Common myeloid progenitor, CD34-positive (primary cell): ENCODE measurements at places on chromosomes 5 and 9.

DNA sequence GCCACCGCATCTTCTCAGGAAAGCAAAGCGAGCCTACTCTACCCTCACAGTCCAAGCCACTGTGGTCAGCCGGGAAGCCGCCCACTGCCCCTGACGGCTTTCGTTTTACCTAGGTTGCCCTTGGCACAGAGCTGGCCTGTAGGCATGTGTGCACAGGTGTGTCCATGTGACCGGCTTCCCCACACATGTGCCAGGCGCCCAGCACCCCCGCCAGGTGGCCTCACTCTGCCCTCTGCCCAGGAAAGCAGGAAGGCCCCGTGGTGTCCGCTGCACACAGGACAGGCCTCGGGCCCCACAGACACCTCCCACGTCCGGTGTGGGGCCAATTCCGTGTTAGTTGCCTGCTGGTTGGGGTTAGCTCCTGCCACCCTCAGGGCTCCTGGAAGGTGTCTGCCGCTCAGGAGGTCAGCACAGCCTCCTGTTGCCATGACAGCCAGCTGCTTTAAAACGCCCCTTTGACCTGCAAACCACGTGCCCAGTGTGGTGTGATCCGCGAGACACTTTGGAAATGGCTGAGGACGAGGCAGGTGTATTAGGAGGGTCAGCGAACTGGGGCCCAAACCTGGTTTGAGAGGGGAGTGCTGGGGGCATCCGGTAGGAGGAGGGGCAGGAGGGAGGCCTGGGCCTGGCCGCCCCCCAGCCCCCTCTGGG is 28.7 kb downstream of the TPPP start:
- H3K27ac ChIP-seq = no peak overlapping the region
- no peak overlapping the region for H3K4me3 ChIP-seq
- no peak for DNase-seq
- no peaks in the 10 kb centered on the region for H3K4me1 ChIP-seq
- no peaks in the 10 kb centered on the region for H3K27me3 ChIP-seq

GRCh38 chr9:81844131-81844567 is 84.1 kb upstream of the SPATA31D4 start:
- H3K36me3 ChIP-seq = no peaks in the 10 kb centered on the region
- DNase-seq = no peak
- no peak overlapping the region for H3K4me3 ChIP-seq
- H3K27ac ChIP-seq = no peak overlapping the region
- H3K27me3 ChIP-seq = no peaks in the 10 kb centered on the region

DNA sequence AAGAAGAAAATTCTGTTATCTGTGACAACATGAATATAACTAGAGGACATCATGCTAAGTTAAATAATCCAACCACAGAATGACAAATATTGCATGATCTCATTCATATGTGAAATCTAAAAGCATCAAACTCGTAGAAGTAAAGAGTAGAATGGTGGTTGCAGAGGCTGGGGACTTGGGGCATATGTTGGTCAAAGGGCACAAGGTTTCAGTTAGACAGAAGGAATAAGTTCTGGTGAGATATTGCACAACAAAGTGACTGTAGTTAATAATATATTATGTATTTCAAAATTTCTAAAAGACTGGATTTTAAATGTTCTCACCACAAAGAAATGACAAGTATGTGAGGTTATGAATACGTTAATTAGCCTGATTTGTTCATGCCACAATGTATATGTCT is 24.8 kb downstream of the GRIA1 start:
- H3K36me3 ChIP-seq = no peaks in the 10 kb centered on the region
- no peaks in the 10 kb centered on the region for H3K27me3 ChIP-seq
- no peaks in the 10 kb centered on the region for H3K4me1 ChIP-seq
- no peak for DNase-seq
- H3K27ac ChIP-seq = no peak overlapping the region
- no peak overlapping the region for H3K4me3 ChIP-seq

DNA sequence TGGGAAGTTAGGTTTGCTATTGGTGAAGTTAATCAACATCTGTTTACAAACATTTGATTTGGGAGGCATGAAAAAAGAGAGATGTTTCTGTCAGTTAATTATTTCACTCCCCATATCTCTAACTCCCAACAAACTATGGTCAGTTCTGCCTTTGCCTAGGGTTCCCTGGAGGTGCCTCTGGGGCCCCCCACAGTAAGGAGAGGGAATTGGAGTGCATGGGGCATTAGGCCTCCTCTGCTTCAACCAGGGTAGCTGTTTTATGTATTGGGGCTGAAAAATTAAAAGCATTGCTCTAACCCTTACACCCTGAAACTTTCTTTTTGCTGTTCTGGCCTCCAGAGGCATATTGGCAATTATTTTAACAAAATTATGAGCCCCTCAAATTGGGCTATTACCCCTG is 32.3 kb downstream of the RUSC2 start:
- H3K27ac ChIP-seq = no peak overlapping the region
- H3K4me3 ChIP-seq = no peak overlapping the region
- no peaks in the 10 kb centered on the region for H3K27me3 ChIP-seq
- H3K36me3 ChIP-seq = no peaks in the 10 kb centered on the region

DNA sequence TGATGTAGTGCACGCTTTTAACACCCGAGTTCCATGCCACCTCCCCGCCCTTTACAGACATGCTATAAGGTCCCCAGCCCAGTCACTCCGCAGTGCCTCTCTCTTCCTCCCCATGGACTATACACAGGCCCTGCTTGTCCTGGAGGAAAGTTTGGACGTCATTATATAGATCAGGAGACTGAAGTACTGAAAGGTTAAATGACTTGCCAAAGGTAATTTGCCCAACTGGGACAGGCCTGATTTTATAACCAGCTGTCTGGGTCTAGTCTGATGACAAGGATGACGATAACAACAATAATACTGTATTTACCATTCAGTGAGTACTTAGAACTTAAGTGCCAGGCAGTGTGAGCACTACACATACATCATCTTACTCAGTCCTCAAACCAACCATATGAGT is 33.1 kb downstream of the LVRN start:
- H3K4me3 ChIP-seq = no peak overlapping the region
- DNase-seq = no peak
- H3K36me3 ChIP-seq = no peaks in the 10 kb centered on the region
- H3K27me3 ChIP-seq = no peaks in the 10 kb centered on the region
- no peaks in the 10 kb centered on the region for H3K4me1 ChIP-seq

DNA sequence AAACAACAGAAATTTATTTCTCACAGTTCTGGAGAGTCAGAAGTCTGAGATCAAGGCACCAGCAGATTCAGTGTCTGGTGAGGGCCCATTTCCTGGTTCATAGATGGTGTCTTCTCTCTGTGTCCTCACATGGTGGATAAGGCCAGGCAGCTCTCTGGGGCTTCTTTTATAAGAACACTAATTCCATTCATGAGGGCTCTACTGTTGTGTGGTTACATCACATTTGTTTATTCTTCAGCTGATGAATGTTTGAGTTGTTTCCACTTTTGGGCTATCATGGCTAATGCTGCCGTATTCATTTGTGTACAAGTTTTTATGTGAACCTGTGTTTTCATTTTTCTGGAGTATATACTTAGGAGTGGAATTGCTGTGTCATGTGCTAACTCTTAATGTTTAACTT is 35.2 kb downstream of the DDX4 start:
- no peaks in the 10 kb centered on the region for H3K27me3 ChIP-seq
- H3K4me3 ChIP-seq = no peak overlapping the region
- no peak for DNase-seq
- no peaks in the 10 kb centered on the region for H3K4me1 ChIP-seq

- peaks cover 13% of the 10 kb centered on the region for H3K4me1 ChIP-seq
- no peak for DNase-seq
- no peaks in the 10 kb centered on the region for H3K36me3 ChIP-seq
- H3K4me3 ChIP-seq = no peak overlapping the region
- H3K27me3 ChIP-seq = peaks cover 4% of the 10 kb centered on the region
Observed at GRCh38 chr5:150660108-150660831, 781 bp upstream of the MYOZ3 start.
